ENCODE measurements at places on chromosomes 6 and 20.

DNA sequence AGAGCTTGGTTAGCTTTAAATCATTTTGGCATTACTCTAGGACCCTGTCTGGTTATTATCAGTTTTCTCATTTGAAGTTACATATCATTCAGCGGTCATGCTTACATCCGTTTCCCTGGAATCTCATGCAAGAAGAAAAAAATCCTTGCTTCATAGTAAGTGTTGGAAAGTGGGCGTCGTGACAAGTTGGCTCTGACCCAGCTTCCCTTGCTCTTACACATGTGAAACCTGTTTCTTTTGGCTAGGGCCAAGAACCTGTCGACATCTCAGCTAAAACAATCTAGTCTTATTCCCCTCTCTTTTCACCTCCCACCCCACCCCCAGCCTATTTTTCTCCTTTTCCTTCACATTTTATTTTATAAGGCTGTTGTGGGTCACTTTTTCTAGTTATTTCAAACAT lies 45.5 kb downstream of the ANKS1A start:
- DNase-seq, result no peak

DNA sequence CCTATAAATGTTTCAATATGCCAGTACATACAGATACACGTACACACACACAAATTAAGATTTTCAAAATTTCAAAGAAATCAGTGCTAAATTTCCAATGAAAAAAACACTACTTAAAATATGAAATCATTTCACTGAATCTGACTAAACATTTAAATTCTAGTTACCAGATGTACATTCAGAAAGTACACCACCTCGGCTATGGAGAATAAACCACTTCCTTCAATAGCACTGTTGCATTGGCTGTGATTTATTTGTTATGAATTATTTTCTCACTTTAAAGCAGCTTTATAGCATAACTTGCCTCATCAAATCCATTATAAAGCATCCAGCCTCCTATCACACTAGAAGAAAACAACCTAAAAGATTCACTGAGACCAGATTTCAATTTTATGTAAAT lies 36.6 kb downstream of the HBS1L start:
- DNase-seq, result no peak

- no peak for DNase-seq
Measured at GRCh38 chr6:102619585-102619984, 1226.1 kb downstream of the GRIK2 start.

GRCh38 chr6:88167352-88167937 lies 1.3 kb upstream of the CNR1 start:
- DNase-seq, result no peak

DNA sequence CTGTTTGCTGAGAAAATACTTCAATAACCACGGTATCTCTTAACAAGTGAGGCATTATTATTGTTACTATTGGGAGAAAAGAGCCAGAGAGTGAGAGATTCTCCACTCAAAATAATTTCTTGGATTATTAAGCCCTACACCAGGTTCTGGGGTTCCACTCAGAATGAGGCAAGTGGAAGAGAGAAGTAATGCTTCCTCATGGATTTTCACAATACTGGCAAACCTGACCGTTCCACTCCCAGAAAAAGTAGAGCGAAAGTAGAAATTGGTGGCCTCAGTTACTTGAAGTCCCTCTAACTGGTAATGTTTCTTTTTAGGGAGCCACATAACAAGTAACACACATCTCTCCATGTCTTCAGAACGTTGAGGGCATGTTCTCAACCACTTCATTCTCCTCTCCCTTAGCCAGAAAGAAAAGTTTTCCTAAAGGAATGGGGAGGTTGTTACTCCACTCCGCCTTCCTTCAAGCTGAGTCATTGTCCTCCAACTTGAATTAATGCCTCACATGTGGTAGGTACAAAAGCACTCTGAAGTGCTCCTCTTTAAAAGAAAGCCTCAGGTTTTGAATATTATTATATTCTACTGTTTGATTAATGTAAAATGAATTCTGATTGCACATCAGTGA lies 1.9 kb downstream of the BAG2 start:
- DNase-seq, result no peak

GRCh38 chr6:11968241-11968806 lies 43.8 kb upstream of the HIVEP1 start:
- no peak for DNase-seq

DNA sequence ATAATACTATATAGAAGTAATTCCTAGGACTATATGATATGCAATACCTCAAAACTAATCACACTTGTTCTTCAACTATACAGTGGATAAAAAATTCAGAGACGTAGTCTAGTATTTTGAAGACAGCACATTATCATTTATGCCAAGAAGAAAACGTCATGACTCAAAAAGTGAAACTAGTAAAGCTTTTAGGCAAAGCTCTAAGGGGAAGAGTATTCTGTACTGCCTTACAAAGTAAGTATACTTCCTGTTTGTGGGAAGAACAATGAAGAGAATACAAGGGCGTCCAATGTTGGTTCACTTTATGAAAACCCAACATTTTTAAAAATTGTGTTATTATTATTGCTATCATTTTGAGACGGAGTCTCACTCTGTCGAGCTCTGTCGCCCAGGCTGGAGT lies 27.9 kb downstream of the LOC128125822 start:
- DNase-seq, result no peak

DNA sequence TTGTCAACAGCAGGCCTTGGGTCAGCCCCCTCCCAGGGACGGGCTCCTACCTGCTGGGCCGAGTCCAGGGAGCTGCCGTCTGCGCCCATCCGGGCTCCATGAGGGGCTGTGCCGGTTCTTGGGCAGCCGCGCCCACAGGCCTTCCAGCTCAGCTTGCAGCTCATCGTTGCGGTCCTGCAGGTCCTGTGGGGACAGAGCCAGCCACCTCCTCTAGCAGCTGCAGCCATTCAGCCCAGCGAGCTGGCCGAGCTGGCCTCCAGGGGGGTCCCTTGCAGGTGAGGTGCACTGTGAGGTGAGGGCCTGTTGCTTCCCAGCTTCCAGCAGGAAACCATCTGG lies 74.4 kb downstream of the GINS1 start:
- DNase-seq, result no peak

- no peak for DNase-seq
Measured at GRCh38 chr6:78577585-78577984, 289.8 kb upstream of the IRAK1BP1 start.

- DNase-seq, result no peak
Measured at GRCh38 chr6:80553071-80553740, 446.7 kb downstream of the BCKDHB start.

DNA sequence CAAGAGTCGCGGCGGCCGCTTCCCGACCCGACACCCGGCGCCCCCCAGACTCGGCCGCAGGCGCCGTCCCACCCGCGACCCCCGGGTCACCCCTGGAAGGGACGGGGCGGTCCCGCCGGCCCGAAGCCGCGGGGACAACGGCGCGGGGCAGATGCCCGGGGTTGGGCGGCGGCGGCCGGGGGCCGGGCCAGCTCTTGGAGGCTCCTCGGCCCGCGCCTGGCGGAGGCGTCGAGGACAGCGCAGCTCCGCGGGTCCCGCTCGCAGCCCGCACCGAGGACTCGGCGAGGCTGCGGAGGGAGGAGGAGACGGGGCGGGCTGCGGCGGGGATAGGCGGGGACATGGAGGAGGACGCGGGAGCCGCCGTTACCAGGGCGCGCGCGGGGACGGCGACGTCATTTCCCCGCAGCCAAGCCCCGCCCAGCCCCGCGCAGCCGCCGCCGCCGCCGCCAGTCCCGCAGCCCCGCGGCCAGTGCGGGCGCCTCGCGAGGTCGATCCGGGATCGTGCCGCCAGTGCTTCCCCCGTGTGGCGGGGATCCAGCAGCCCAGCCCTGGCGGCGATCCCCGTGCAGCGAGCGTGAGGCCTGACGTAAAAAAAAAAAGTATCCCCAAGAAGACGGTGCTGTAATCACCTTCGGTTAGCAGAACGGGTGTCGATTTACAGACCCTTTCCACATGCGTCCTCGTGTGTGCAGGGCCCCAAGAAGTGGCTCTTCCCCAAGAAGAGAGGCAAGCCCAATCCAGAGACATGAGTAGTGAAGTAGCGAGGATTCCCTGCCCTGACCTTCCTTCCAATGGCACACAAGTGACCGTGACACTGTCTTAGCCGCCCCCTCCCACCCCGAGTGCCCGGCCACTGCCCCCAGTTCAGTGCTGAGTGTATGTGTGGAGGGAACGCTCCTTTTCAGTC lies at the start of gene FAM184A:
Gene FAM184A (minus strand): TSS at position 289 of the 907 bp plus-strand sequence. CDS start 365 bp downstream, outside the sequence.
- DNase-seq, result peak; percentile 34

GRCh38 chr6:37485291-37485702 lies 14.4 kb downstream of the CCDC167 start:
- no peak for DNase-seq

DNA sequence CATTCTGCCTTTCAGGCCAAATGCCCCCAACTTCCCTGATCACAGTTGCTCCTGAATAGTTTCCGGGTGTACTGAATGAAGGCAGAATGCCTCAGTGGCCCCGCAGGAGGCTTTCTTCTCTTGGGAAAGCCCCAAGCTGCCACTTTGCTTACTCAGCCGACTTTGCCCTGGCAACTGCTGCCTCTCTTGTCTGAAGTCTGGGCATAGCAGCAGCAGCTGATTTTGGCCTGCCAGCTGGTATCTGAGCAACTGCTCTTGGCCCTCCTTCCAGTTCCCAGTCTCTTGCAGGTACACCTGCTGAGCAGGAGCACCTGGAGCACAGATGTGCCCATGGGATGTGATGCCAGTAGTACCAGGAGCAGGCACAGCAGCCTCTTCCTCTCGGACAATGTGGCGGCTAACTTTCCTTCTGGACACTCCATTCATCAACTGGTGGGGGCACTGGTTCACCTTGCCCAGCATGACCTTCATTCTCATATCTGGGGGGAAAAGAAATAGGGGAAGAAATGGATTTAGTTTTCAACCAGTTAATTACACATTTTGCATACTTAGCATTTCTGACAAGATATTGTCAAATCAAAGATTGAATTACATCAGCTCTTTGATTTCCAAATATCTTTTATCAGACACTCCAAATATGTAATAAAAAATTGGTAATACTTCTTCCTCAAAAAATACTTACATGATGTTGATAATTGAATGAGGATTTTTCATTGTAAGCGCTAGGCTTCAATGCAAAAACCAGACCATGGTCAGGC lies 468.2 kb downstream of the PKHD1 start:
- no peak for DNase-seq

GRCh38 chr6:22575190-22575589 lies 5.8 kb downstream of the HDGFL1 start:
- no peak for DNase-seq

All from stimulated activated CD4-positive, alpha-beta T cell treated with anti-CD3 and anti-CD28 coated beads, Interleukin-15, amount 100 ng/mL, for 48 hours (primary cell).